Gastroesophageal sphincter (tissue), 4 donors: ENCODE measurements at places on chromosomes 12 and 14. TPM values are rescaled to one million over a fixed set of nuclear protein-coding genes. Genes with fewer than 3 reads are reported as not detected.

DNA sequence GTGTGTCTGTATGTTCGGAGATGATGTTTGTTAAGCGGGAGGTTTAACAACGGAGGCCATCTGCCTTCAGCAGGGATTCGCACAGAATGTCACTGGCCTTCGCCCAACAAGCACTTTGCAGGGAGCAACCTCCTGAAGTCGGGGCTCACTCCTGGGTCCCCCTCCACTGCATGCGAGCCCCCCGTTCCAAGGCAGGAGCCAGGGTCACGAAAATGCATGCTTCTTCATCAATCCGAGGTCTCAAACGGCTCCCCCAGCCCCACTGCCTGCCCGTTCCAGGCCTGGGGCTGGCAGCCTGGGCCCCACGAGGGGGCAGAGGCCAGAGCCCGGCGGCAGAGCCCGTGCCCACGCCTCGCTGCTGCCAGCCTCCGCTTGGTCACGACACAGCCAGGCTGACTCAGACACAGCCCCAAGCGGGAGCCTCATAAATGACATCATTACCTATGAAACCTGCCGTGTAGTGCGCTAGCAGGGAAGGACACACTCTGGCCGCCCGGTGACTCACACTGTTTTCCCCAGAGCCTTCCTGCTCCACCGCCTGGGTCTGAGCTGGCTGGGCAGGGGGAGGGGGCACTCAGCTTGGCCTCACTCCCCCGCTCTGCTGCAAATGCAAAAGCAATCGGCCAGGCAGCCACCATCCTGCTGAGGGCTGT is 169.5 kb upstream of the RTL1 start:
- ATAC-seq = no peak

DNA sequence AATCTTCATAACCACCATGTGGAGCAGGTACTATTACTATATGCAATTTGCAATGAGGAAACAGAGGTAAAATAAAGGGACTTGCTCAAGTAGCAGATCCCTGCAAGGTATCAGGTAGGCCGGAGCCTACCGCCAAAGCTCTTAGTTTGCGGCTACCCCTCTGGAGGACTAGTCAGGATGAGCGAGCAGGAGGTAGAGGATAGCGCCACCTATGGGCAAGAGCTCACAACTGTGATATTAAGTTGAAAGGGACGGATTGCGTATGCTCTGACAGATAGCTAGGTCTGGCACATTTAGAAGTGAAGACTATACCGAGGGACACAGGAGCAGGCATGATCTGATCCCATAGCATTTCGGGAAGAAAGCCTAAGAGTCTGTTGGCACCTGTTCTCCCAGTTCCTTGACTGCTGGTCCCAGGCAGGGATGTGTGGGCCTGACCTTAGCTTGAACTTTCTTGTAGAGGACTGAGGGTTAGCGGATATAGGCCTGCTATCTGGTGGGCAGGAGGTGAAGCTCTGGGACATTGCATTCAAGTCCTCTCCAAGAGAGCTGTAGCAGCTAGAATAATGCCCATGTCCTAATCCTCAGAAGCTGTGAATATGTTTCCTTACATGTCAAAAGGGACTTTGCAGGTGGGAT is 48.0 kb downstream of the SLC17A8 start:
- ATAC-seq = no peak

DNA sequence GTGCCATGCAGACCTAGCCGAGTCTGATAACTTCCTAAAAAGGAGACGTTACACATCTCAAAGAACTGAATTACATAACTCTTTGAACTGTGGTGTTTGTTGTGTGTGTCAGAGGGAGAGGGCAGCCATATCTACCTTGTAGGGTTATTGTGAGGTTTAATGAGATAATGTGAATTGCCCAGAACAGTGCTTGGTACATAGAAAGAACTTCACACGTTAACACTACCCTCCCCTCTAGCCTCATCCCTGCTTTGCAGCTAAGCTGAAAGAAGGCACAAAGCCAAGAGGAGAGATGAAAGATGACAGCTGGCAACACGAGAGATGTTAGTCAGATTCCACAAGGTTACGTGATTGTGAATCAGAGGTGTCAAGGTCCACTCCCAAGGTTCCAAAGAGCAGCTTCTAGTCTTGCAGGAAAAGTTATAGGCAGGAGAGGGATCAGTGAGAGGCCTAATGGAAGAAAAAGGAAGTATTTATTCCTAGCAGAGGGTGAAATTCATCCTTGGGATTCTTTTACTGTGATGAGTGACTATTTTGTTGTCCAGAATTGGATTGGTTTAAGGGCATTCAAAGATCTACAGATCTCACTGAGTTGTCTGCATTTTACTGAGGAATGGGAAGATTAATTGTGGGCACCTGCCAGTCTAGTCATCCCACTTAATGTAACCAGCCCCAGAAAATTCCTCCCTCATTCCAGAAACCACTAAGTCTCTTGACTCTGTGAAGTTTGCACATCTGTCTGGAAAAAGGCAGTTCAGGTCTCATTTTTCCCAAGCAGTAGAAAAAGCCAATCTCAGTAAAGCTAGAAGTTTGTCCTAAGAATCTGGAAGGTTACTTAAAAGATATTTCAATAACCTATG is 25.9 kb upstream of the WNK1 start:
- no peak for ATAC-seq

DNA sequence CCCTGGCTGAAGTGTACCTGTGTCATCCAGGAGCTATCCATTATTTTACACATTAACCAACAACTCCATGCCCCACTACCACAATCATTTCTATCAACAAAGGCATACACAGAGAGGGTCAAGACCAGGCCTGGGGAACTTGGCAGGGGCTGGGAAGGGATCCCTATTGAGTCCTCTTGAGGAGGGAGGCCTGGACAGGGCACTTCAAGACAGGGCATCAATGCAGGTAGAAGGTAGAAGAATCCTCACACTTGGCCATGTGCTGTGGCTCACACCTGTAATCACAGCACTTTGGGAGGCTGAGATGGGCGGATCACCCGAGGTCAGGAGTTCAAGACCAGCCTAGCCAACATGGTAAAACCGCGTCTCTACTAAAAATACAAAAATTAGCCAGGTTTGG is 13.4 kb upstream of the ANKRD33 start:
- ATAC-seq = no peak

GRCh38 chr14:99502989-99503421 is 21.8 kb downstream of the CCNK start:
- ATAC-seq = no peak

- no peak for ATAC-seq
Measured at GRCh38 chr12:40980427-40980961, 207.6 kb upstream of the PDZRN4 start.

DNA sequence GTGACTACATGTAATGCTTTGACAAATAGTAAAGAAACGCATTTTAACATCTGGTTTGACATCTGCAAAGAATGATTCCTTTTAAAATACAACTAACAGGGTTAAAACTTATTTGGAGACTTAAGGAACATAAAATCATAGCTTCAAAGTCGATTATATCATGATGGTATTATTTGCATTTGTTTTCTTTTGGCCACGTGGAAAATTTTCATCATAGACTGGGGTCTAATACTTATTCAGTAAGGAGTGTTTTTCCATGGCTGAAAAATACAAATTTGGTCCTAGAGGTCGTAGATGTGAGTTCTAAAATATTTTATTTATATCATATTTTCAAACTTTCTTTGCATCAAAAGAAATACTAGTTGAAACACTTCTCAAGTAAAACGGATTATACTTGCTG is 31.5 kb upstream of the LMNTD1 start:
- ATAC-seq = no peak

DNA sequence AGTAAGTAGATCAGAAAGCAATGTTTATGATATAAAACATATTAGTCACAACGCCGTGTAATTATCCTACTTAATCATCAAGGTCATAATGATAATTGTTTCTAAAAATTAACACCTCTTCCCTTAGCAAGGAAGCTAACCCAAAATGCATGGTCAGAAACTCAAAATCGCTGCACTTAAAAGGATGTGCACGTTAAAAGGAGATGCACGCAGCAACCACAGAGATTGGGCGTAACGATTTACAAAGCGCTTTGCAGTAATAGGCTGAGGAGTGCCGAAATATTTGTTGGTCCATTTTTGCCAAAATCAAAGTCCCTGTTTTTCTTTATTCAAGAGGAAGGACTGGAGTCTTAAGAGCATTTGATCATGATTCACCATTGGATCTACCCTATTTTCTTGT is 1077.2 kb downstream of the VRK1 start:
- no peak for ATAC-seq

DNA sequence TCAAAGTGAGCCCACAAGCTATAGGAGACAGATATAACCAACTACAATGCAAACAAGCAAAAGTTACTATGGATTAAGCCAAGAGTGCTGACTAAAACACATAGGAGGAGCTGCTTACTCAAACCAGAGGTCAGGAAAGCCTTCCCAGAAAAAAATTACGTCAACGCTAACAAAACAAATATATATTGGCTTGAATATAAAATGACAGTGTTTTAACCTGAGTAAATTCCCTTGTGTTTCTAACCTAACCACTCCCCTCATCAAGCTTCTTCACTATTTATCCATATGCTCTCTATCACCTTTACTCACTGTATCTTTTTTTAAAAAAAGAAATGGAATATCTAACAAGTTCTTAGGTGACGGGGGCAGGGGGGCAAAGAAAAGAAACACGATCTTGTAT is 115.9 kb downstream of the MED13L start:
- ATAC-seq = no peak

GRCh38 chr12:64737539-64737938 is 21.7 kb downstream of the GNS start:
- no peak for ATAC-seq

GRCh38 chr14:89041257-89041582 is 216.8 kb downstream of the TTC8 start:
- ATAC-seq = no peak

DNA sequence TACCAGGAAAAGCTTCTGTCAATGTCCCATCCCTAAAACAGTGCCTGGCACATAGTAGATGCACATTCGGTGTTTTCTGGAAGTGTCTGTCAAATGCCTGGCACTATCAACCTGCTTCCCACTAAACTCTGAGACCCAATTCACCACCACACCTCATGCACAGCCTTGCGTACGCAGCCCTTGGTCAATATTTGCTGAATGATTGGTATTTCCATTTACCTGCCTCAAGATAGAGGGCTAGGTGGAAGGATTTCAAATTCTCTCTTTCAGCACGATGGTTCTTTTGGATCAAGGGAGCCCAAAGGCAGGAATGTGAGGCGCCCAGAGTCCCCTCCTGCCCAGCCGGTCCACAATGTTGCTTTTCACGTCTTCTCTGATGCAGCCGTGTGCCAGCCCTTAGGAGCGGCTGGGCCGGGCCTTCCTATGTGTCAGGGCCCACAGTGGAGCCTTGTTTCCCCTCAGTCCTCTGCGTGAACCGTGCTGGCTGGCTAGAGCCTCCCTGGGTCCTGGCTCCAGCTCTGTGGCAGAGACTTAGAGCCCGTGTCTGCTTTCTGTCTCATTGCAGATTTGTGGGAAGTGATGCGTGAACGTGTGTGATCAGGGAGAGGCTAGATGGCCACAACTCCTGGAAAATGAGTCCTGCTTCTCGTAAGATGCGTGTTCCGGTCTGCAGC is 99.9 kb upstream of the RFLNA start:
- no peak for ATAC-seq

DNA sequence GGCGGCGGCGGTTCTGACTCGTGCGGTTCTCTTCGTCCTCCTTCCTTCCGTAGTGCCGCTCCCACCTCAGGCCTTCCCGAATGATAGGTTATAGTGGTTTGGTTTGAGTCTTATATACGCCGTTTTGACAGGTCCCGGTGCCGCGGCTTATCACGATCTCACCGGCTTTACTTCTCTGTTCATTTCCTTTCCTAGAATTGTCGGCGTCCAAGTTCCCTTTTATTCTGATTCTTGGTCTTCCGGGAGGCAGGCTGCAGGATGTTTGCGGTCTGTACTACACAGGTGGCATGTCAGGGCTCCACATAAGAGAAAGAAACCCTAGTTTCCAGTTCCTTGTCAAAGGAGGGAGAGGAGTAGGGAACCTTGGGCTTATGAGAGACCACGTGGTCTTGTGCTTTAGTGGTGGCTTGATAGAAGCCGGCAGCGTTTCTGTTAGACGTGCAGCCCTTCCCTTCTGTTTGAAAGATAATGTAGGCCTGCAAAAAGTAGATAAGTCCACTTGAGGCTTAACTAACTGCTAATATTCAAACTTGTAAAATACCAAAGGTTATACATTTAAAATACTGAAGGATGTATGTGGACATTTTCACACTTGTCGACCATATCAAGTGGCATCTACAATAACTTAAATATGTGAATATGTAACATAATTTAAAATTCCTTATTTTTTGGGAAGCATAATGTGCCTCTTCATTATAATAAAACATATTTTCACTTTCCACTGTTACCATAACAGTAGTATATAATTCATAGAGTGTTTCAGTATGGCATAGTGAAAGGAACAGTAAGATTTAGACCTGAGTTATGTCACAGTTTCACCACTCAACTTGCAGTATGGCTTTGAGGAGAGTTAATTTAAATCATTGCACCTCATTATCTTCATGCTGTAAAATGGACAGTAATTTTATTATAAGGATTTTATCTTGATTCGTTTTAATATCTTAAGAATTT is 804 bp downstream of the USP15 start:
- ATAC-seq = no peak

GRCh38 chr14:102469261-102469660 is 40.3 kb downstream of the ANKRD9 start:
- ATAC-seq = no peak

- no peak for ATAC-seq
Measured at GRCh38 chr14:69610020-69610873, 1.1 kb upstream of the SUSD6 start.

- ATAC-seq = no peak
Measured at GRCh38 chr14:73715707-73716106, 1.5 kb upstream of the PNMA1 start.

DNA sequence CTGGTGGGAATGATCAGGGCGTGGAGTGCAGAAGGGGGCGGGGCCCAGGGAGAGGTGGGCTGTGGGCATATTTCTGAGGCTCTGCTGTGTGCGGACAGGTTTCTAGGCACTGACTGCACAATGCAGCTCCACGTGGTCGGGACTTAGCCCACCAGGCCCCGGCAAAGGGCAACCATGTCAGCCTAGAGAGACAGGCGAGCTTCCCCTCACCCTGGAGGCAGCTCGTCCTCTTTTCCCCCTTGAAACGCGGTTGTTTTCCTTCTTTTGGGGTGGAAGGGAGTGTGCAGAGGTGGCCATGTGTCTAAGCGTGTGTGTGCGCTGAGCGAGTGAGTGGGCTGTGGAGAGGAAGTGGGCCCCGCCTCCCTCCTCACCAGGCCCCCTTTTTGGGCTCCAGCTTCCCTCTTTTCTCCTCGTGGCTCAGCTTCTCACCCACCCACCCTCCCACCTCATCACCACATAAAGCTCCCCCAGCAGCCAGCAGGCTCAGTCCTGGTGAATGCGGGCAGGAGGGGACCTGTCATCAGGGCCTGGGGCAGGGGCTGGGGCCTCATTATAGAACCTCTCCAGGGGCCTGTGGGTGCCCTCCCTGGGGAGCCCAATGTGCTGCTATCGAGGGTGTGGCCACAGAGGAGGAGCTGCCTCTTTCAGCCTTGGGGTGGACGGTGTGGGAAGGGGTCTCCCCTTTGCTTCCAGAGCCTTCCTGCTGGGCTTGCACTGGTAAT is 22.0 kb downstream of the LRTM2 start:
- no peak for ATAC-seq

The KRT77 gene
- total RNA-seq = not detected

The OVCH1 gene
- total RNA-seq = 0.57 TPM

The RFLNA gene
- 1.2 TPM for total RNA-seq

The CMA1 gene
- total RNA-seq = 0.93 TPM

The KRT74 gene
- not detected for total RNA-seq

The FGD4 gene
- 39.2 TPM for total RNA-seq

The SRRM4 gene
- total RNA-seq = not detected

The HOXC5 gene
- total RNA-seq = 1.3 TPM
